ENCODE measurements at places on chromosomes 1 and 21. TPM values are rescaled to one million over a fixed set of nuclear protein-coding genes. Genes with fewer than 3 reads are reported as not detected.

Gene OR2T35
- not detected for polyA plus RNA-seq

Gene JAM2
- polyA plus RNA-seq = 12.4 TPM

Gene MSTO1
- 58.7 TPM for polyA plus RNA-seq

Gene BACE2
- polyA plus RNA-seq = 25.3 TPM

Gene S100A3
- 0.32 TPM for polyA plus RNA-seq

Gene VCAM1
- 39.3 TPM for polyA plus RNA-seq

Gene PCP4
- 12.6 TPM for polyA plus RNA-seq

Gene KRTAP11-1
- not detected for polyA plus RNA-seq

Gene PPIAL4G
- polyA plus RNA-seq = 0.06 TPM

Gene MTMR11
- polyA plus RNA-seq = 33.5 TPM

Gene MYOG
- 0.20 TPM for polyA plus RNA-seq

Gene IFNAR2
- 14.0 TPM for polyA plus RNA-seq

Gene C1orf185
- polyA plus RNA-seq = not detected

Gene OPRD1
- polyA plus RNA-seq = 0.33 TPM

Gene MSH4
- 0.42 TPM for polyA plus RNA-seq

Gene SLAMF9
- polyA plus RNA-seq = not detected

Gene HAO2
- polyA plus RNA-seq = 93.8 TPM

Gene SELENOF
- polyA plus RNA-seq = 335 TPM

Gene KRTAP10-6
- polyA plus RNA-seq = not detected

Gene LMOD1
- 3.4 TPM for polyA plus RNA-seq

Gene S100A2
- polyA plus RNA-seq = 3.8 TPM

Gene SAMSN1
- 3.8 TPM for polyA plus RNA-seq

Gene NBPF11
- polyA plus RNA-seq = 27.9 TPM

Gene KCNN3
- 2.9 TPM for polyA plus RNA-seq
